Activated CD8-positive, alpha-beta memory T cell treated with anti-CD3 and anti-CD28 coated beads for 1 hour (primary cell): ENCODE measurements at places on chromosomes 3 and 15.

DNA sequence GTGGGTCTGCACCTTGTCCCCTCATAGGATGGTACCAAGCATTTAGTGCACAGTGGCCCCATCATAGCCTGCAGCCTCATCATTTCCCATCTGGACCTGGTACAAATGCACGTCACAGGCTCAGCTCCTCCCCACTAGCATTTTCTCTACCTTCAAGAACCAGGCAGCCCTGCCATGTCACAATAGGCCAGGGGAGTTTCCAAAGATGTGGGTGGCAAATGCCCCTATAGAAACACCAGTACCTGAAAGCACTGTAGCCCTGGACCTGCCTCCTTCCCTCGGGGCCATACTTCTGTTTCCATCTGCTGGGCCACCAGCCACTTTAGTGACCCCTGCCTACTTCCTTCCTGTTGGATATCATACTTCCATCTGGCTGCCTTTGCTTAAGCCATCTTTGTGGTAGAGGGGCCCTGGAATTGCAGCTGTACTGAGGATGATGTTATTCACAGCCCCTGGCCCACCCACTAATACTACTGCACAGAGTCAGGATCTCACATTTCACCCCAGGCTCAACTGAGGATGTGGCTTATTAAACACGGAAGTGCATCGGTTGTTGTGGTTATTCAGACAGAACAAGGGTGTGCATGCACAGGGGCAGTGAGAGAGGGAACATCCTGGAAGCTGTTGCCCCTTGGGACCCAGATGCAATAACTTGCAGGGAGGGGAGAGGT is 3.8 kb downstream of the TCTA start:
- peak; percentile 15 for DNase-seq

- no peak for DNase-seq
These were observed 53.3 kb downstream of the OSBPL10 start for GRCh38 chr3:31927811-31928210.

DNA sequence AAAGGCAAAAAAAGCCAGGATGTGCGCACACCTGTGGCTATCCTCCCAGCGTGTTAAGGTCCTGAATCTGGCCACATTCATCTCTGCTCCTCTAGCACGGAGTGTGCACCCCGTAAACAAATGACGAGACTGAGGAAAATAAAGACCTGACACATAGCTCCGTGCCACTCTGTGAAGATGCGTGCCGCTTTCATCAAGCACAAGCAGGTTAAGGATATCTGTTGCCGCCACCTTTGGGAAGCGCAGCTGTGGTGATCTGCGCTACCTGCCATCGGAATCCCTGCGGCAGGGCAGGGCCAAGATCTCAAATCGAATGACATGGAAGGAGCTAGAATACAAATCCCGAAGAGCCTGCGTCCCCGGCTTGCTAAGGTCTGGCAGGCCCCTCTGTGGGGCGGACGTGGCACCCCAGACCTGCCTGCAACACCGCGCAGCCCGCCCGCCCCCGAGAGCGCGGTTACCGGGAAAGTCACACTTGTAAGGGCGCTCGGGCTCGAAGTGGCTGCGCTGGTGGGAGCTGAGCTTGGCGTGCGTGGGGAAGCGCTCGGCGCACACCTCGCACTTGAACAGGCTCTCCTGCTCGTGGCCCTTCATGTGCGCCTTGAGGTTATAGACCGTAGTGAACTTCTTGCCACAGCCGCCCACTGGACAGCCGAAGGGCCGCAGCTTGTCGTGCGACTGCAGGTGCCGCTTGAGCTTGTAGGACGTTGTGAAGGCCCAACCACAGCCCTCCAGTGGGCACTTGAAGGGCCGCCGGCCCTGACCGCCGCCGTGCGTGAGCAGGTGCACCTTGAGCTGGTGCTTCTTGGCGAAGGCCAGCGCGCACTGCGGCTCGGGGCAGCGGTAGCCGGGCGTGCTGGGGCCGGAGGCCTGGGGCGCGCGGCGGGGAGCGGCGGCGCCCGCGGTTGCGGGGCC is 936 bp downstream of the ZXDC start:
- no peak for DNase-seq

- DNase-seq = no peak
These were observed 380.0 kb downstream of the PDCD6IP start for GRCh38 chr3:34178415-34178814.

DNA sequence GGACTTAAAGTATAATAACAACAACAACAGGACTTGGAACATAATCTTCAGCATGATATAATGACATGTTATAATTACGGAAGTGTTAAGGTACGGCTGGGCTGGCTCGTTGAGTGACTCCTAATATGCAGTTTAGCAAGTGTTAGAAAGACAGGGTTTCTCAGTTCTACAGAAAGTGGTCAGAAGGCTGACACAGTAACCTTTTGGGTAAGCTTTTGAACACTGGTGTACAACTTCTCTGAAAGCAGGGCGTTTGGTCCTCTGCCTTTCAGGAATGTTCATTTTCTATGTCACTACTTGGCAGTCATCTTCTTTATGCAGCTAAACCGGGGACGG is 133.3 kb upstream of the SLC2A2 start:
- no peak for DNase-seq

DNA sequence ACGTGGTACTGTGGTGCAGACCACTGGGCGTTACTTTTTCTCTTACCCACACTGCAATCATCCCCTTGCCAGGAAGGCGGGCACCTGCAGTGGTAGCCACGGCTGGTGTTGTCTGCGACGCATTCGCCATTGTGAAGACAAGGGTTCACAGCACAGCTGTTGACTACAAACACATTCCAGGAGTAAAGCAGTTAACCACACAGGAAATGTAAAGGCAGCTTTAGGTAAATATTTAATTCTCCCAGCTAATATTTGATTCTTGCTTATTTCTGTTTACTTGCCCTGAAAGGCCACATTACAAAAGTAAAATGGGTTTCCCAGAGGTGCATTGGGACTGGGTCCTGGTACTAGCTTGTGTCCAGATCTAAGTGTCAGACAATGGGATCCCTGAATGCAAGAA is 45.4 kb downstream of the HEG1 start:
- DNase-seq = no peak

GRCh38 chr3:189108067-189108466 is 63.7 kb upstream of the TPRG1 start:
- no peak for DNase-seq

GRCh38 chr3:102400766-102401165 is 34.0 kb upstream of the ZPLD1 start:
- no peak for DNase-seq

DNA sequence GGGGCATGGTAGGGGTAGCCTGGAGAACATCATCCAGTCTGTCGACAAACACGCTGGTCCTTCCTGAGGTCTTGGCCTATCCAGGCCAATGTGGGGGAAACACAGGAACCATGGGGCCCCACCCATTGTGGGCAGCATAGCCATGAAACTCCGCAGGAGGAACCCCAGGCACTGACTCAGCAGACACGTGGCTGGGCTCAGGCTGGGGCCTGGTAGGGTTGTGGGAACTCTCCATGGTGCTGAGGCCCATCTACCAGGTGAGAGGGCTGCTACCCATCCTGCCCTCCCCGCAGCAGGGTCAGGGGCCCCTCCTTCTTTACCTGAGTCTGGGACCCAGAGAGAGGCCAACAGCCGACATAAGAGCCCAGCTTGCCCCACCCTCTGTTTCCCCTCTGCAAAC is 22.6 kb upstream of the CACNA2D2 start:
- no peak for DNase-seq

DNA sequence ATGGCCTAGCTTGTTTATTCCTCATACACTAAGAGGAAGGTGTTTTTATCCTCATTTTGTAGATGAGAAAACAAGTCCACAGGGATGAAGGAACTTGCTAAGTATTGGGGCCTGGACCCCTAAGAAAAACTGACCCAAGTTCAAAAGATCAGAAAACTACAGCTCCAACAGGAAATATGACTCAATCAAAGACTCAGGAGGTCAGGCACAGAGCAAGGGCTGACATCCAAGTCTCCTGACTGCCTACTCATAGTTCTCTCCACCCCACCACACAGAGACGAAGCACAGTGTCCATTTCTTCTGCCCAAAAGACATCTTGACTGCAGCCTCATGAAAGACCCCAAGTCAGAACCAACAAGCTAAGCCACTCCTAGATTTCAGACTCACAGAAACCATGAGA is 26.9 kb upstream of the TPM1 start:
- no peak for DNase-seq

DNA sequence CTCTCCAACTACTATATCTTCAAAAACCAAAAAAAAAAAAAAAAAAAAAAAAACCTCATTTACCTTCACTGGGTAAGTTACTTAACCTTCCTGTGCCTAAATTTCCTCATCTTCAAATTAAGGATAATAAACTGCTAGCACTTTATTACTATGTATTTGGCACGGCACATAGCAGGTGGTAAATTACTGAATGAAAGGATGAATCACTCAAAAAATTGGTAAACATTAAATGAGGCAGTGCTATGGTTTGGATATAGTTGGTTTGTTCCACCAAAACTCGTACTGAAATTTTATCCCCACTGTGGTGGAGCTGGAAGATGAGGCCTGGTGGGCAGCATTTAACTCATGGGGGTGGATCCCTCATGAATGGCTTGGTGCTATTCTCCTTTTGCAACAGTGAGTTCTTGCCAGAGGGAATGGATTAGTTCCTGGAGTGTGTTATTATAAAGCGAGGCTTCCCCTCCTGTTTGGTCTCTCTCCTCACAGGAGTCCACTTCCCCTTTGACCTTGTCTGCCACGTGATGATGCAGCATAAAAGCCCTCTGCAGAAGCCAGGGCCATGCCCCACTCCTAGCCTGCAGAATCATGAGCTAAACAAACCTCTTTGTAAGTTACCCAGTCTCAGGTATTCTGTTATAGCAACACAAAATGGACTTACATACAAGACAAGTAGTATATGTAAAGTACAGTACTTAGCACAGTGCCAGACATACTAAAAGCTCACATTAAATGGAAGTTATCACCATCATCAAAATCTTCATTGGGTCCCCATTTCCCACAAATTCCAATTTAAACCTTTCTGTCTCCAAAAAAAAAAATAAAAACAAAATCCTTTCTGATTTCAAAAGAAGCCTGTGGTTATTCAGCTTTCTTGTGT is 20.6 kb downstream of the DCUN1D1 start:
- DNase-seq = no peak

DNA sequence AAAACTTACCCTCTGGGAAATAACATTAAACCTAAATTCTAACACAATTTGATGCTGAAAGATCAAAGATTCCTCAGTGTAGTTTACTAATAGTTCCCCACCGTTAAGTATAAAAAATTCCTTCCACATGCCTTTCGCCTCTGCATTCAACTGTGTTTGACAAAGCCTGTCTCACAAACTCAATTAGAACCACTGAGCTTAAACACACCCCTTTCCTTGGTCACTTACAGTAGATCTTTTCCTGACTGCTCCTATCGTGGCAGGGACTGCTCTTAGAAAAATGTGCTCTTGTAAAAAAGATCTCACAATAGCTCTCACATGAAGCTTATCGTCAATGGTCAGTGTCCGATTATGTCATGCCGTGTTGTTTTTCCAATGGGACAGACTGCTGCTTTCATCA is 8.9 kb upstream of the KBTBD8 start:
- DNase-seq = no peak

DNA sequence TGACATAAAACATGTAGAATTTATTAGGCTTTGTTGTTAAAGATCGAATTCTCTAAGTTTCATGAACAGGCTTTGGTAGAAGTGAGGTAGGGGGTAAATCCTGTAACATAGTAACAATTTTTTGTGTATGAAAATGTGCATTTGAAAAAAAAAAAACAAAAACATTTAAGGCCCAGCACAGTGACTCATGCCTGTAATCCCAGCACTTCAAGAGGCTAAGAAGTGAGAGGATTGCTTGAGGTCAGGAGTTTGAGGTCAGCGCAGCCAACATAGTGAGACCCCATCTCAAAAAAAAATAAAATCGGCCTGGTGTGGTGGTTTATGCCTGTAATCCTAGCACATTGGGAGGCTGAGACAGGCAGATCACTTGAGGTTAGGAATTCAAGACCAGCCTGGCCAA is 26.8 kb upstream of the PPP4R2 start:
- no peak for DNase-seq

DNA sequence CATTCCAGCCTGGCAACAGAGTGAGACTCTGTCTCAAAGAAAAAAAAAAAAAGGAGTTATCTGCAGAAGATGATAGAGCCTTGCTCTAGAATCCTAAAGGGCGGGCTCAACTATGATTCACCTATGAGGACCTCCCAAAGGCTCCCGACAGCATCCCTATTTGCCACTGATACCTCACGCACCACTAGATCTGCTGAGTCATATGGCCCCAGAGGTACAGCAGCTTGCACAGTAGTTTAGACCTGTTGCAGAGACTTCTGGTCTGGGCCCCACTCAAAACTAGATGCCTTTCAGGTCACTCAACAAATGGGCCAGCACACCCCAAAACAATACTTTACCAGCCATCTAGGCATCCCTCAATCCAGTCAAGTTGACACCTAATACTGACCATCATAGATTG is 38.1 kb upstream of the PTX3 start:
- no peak for DNase-seq

DNA sequence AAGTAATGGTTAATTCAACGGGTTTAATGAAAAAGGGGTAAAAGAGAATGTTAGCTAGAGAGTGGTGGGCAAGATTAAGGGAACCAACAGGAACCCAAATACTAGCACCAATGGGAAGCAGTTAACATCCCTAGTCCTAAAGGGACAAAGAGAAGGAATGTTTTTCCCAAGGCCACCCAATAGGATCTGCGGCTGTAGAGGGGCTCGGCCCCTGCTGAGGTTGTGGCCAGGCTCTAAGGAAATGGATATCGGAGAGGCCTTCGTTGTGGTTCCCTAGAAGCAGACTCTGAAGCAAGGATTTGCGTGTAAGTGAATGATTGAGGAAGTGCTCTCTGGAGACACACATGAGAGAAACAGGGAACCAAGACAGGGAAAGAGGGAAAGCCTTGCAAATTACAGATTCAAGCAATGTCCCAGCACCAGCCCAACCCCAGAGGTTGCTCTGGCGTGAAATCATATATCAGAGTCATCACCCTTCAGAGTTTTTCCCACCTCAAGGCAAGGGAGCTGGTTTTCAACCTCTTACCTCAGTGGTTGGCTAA is 83.6 kb upstream of the TNIK start:
- no peak for DNase-seq

DNA sequence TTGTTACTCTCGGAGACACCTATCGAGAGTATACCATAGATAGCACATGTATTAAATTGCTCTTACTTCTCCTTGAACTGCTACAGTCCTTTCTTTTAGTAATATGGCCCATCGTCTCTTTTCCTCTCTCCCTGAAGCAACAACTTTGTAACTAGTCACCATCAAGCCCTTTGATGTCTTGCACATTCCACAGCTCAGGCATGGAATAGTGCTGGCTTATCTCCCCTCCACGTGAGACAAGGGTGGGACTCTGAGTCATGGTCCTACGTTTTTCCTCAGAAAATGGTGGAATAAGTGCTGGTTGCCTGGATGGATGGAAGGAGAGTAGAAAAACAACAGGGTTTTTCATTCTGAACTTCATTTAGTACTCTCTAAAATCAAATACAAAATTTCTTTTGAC is 163.3 kb upstream of the MBNL1 start:
- DNase-seq = no peak

DNA sequence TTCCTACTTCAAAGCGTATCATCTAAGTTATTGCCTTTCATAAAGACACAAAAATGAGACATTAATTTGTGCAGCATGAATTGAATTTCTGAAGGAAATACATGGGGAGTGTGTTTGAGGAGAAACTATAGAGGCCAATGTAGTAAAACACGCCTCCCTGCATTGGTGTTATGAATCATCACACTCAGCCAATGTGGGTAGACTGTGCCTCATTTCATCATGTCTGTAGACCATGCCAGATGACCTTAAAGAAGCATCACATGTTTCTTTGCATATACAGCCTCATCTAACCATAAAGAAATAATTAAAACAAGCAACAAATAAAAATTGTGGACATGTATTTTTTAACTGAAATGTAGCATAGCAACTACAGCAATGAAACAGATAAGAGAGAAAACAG is 486.0 kb upstream of the ADAMTS9 start:
- no peak for DNase-seq
